ENCODE measurements at places on chromosomes 3 and 15. TPM values are rescaled to one million over a fixed set of nuclear protein-coding genes. Genes with fewer than 3 reads are reported as not detected.

Gene SLC6A1
- 0.39 TPM for total RNA-seq

Gene ANAPC13
- total RNA-seq, result 51.1 TPM

DNA sequence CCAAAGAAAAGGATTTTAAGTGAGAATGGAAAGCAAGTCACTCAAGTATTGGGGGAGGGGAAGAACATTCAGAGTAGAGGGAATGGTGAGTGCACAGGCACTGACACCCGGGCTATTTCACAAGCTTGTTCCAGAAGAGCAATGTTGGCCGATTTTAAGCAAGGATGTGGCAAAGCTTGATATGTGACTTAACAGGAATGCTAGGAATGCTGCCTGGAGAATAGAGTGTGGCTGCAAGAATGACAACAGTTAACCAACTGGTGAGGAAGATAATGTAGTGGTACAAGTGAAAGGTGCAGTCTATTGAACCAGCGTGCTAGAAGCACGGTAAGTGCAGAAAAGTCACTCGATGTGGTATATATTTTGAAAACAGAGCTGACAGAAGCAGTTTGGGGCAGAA lies 6.2 kb upstream of the CCDC80 start:
- DNase-seq, result no peak

DNA sequence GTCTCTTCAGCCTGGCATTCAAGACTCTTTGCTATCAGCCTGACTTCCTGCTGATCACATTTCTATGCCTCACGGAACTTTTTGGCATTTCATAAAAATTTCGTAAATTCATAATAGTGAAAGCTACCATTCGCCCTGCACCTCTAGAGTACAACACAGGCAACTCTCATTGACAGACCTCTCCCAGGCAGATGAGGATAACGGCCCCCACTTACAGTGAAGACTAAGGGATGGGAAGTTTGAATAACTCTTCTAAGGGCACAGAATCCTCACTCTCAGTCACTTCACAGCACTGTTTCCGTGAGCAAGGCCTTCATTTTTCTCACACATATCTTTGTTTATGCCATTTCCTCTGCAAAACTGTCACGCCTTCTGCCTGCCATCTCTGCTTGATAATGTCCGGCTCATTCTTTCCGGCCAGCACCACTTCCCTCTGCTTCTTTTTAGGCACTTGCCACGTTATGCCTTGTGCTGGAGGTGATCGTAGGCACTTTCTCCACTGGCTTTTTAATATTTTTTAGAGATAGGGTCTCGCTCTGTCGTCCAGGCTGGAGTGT lies 224.1 kb upstream of the HES1 start:
- DNase-seq, result no peak

GRCh38 chr3:123156276-123156995 lies 45.3 kb upstream of the SEC22A start:
- DNase-seq, result no peak

DNA sequence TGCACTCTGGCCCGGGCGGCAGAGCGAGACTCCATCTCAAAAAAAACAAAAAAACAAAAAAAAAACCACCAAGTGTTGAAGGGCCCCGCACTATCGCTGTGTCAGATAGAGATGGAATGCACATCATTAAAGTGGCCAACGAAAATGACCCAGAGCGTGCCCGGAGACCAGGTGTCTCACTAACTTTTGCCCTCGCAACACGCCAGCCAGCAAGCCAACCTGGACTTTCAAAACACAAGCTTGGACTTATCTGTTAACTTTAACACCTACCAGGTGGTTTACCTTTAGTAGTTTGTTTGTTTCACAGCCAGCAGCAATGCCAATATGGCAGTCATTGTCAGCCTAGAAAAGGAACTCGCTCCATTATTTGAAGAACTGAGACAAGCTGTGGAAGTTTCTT lies 28.6 kb downstream of the FAM174B start:
- peak; percentile 65 for DNase-seq

DNA sequence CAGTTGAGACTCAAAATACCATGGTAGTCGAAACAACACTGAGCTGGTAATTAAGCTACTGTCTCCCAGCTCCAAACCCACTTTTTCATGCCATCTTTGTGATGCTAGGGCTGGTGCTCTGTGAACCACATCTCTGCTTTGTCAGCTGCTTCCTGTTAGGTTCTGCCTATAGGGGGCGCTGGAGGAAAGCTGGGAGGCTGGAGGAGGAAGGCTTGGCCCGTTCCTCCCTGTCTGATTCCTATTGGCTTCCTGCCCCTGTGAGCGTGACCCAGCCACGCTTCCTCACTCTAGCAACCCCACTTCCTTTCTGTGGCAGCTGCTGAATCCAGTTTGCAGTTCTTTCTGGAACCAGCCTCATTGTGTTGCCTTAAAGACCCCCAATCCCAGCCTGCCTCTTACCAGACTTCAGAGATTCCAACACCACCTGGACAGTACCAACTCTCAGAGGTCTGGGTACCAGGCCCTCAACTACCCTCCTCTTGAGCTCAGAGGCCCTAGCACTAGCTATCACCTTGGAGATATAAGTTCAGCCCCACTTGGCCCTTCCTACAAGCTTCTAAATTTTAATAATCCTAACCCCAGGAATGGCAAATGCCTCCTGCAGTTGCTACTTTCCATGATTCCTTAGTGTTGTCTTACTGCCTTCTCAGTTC lies 120.9 kb downstream of the ERC2 start:
- DNase-seq, result no peak

- no peak for DNase-seq
These were observed 551.1 kb downstream of the NAALADL2 start for GRCh38 chr3:175410251-175410650.

DNA sequence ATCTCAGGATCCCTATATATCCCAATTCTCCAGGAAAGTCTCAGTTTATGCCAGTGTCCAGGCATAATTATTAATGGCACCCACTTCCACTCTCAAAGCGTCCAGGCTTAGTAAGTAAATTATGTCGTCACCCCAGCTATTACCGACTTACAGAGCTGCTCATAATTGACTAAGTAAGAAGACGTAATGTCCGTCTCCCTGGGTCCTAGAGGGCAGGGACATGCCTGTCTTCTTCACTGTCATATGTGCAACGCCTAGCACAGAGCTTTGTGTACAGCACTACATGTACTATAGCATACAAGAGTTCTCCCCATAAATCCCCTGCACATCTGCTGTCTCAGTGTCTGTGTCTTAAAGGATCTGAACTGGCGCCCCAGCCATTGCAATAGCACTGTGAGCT lies 23.9 kb upstream of the HRH1 start:
- no peak for DNase-seq

DNA sequence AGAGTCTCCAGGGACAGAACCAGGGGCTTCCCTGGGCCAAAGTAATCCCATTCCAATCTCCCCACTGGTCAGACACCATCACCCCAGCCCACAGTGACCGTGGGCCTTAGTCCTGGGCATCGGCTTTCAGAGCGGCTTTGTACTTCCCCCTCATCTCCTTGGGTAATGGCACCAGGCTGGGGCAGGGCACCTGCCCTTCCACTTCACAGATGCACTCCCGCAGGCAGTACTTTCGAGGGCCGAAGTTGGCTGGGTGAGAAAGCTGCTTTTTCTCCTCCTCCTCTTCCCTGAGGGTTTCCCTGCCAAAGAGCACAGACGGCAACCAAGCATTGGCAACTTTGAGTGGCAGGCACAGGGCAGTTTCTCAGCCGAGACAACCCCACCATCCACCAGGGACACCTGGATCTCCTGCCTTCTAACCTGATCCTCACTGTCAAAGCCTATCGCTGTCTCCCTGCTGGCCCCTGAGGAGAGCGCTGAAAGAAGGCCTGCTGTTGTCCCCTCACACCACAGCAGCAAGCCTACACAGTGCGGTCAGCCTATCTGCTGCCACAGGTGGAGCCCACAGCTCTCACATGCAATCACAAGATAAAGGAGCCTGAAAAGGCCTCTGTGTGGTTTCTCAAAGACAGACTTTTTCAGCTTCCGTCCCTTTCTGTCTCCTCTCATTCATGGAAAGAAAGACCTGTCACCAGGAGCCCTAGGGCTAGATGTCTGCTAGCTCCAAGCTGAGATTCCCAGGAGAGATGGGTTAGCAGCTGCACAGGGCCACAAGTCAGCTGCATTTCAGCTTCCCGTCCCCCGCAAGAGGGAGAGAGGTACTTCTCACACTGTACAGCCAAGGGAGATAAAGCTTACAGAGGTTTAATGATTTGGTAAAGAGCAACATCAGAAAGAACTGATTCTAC lies 12.5 kb downstream of the MRPS25 start:
- DNase-seq, result no peak

GRCh38 chr3:130658678-130659077 lies 88.0 kb downstream of the PIK3R4 start:
- no peak for DNase-seq

DNA sequence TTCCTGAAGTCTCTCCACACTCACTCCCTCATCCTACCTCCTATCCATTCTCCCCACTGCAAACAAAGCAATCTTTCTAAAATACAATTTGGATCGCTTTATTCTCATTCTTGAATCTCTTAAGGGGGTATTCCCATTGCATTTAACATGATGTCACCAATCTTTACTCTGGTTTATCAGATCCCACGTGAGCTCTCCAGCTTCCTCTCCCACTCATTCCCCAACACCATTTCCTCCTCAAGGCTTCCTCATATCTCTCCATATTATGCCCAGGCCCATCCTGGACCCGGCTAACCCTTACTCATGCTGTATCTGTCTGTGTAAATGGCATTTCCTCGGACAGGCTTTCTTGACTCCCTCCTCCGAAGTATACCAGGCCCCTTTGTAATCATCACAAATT lies 165.0 kb downstream of the CD47 start:
- DNase-seq, result no peak

DNA sequence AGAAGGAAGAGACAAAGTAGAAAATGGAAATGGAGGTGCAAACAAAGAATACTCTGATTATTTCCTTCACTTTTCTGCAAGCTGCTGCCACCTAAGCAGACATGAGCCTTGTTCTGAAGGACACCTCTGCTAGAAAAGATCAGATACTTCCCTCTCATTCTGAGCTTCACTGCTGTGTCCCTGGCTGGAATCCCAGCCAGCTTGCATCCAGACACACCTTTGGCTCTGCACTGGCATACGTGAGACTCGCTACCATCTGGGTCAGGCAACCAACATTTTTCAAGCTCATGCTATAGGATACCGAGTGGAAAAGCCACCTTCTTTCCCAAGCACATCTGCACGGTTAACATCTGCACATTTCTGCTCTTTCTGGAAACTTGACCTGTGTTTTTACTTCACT lies 166.7 kb upstream of the SUCLG2 start:
- DNase-seq, result no peak

DNA sequence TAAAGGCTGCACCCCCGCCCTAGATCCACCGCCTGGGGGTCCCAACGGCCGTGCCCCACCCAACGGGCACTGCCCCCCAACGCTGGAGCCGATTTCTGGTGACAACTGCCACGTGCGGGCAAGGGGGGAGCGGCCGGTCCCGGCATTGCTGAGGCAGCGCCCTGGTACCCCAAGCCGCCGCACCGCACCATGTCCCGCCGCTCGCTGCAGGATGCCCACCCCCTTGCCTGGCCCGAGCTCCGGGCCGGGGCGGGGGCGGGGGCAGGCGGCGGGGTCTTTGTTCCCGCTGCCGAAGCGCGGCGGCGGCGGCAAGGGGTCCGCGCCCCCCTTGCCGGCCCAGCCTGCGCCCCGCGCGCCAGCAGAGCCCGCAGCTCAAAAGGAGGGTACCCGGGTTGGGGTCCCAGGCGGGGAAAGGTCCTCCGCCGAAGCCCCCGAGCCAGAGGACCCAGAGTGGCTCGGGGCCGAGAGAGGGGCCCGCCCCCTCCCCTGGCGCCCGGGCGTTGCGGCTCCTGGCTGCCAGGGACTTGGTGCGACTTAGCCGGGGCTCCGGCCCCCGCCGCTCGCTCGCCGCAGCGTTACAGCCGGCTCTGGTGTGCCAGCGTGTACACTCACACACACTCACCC lies 678 bp downstream of the SEMA7A start:
- DNase-seq, result no peak

- DNase-seq, result no peak
These were observed 17.5 kb downstream of the PPP2R3A start for GRCh38 chr3:135982922-135983581.

DNA sequence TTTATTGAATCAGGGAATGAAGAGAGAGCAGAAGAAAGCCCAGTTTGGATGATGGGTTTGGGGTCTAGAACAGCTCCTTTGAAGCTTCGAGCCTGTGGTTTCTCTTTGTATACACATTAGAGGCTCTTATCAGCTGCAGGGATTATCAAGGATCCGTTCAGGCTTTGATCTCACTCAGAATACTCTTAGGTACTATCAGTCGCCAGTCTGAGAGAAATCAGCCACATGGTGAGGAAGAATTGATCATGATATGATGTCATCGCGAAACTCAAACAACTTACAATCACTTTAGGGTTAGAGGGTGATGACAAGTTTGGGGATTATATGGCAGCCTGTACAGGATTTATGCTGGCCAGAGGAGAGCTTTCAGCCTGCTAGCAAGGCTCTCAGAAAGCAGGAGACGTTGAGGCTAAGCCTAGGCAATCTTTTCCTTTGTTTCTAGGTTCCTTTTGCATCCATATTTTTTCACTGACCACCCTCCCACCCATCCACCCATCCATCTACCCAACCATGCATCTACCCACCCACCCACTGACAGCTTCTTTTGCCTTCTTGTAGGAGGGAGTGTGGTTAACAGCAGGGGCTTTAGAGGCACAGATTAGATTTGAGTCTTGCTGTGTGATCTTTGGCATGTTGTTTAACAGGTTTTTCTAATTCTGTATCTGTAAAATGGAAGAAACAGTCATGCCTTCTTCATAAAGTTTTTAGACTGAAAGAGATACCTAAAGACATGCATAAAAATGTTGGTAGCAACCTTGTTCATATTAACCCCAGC lies 330.4 kb upstream of the LRRFIP2 start:
- DNase-seq, result no peak

GRCh38 chr3:189606774-189607173 lies 24.4 kb upstream of the TP63 start:
- no peak for DNase-seq

DNA sequence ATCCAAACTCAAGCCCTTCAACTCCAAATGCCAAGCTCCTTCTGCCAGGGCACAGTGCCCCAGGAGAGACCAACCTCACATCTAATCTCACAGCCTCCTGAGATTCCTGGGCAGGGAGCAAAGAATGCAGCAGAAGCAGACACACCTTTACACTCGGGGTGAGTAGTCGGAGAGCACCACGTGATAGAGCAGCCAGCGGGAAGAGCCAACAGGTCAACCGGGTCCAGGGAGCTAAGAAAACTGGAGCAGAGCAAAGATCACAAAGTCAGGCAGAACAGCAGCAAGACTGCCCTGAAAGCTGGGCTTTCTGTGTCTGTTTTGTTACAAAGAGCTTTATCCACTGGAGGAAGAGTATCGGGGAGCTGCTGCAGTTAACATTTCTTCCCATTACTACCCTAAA lies 4.2 kb downstream of the B3GALNT1 start:
- no peak for DNase-seq

DNA sequence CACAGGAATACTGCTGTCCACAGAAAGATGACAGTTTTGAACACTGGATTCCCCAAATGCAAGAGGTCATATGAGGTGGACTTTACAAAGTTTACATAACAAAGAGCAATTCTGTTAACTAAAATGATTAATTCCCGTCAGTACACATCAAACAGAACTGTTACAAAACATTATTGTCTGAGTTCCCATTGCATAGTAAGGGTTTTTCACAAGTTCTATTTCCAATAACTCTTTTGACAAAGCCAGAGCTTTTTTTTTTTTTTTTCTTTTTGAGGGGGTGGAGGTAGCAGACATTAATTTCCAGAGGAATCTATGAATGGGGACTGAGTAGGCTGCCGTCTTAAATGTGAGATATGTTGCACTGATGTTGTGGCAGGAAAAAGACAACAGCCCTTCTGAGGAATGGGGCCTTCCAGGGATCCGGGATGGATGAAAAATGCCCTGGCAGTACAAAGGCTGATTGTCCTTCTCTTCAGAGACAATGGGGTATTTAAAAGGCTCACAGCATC lies 178.1 kb upstream of the KBTBD8 start:
- DNase-seq, result no peak

GRCh38 chr3:128844502-128844901 lies 34.9 kb upstream of the ACAD9 start:
- DNase-seq, result no peak

- no peak for DNase-seq
These were observed 1178.0 kb downstream of the ROBO1 start for GRCh38 chr3:78589778-78590177.
